ENCODE measurements at places on chromosomes 16 and 17.
A peak's percentile ranks its signal among the peaks of the same experiment; 100 is the strongest.

DNA sequence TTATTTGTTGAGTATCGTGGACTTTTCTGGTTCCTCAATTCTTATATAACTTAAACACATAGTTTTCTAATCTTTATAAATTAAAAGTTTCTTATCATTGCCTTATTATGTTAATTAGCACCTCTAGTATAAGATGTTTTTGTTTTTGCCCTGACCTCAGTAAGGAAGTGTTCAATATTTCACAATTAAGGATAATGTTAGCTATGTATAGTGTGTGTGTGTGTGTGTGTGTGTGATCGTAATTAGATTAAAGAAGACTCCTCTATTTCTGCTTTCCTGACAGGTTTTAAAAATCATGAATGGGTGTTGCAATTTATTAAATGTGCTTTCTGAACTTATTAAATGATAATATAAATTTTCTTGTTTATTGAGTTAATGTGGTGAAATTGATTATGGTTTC, 12.0 kb downstream of the IL21R start:
- no peaks in the 10 kb centered on the region for H3K27me3 ChIP-seq
- no peak for DNase-seq
- H3K4me1 ChIP-seq, result peaks cover 68% of the 10 kb centered on the region

GRCh38 chr16:29912087-29912486, 11.8 kb downstream of the ASPHD1 start:
- no peaks in the 10 kb centered on the region for H3K27me3 ChIP-seq
- H3K27ac ChIP-seq, result no peak overlapping the region
- peaks cover 8% of the 10 kb centered on the region for H3K36me3 ChIP-seq
- no peak overlapping the region for H3K4me3 ChIP-seq
- DNase-seq, result no peak
- no peaks in the 10 kb centered on the region for H3K4me1 ChIP-seq

GRCh38 chr17:55059724-55060123, 91.2 kb downstream of the STXBP4 start:
- H3K27me3 ChIP-seq, result no peaks in the 10 kb centered on the region
- no peaks in the 10 kb centered on the region for H3K36me3 ChIP-seq
- DNase-seq, result no peak
- H3K4me1 ChIP-seq, result no peaks in the 10 kb centered on the region

GRCh38 chr17:71726341-71726740, 394.5 kb upstream of the SOX9 start:
- no peaks in the 10 kb centered on the region for H3K36me3 ChIP-seq
- H3K4me1 ChIP-seq, result no peaks in the 10 kb centered on the region
- no peaks in the 10 kb centered on the region for H3K27me3 ChIP-seq
- no peak overlapping the region for H3K27ac ChIP-seq
- H3K4me3 ChIP-seq, result no peak overlapping the region

DNA sequence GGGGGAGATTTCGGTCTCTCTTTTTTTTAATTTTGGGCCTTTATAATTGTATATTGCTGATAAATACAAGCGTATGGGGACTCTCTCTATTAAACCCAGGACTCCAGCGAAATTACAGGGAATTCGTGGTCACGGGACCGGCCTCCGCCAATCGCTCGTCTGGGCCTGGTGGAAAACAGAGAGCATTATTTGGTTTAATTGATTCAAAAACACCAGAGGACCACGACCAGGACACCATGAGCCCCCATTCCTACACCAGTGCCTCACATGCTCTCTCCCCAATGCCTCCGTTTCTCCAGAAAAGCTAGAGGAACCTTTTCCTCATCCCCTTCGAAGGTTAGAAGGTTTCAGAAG, at the start of gene HOXB2:
Gene HOXB2 (minus strand): TSS at position 88 of the 354 bp plus-strand sequence. CDS start 198 bp downstream, outside the sequence.
- peak within 1 kb of the TSS; percentile 93 for H3K27ac ChIP-seq
- peaks cover 18% of the 10 kb centered on the region for H3K27me3 ChIP-seq
- no peak for DNase-seq
- H3K4me1 ChIP-seq, result peaks cover 46% of the 10 kb centered on the region

DNA sequence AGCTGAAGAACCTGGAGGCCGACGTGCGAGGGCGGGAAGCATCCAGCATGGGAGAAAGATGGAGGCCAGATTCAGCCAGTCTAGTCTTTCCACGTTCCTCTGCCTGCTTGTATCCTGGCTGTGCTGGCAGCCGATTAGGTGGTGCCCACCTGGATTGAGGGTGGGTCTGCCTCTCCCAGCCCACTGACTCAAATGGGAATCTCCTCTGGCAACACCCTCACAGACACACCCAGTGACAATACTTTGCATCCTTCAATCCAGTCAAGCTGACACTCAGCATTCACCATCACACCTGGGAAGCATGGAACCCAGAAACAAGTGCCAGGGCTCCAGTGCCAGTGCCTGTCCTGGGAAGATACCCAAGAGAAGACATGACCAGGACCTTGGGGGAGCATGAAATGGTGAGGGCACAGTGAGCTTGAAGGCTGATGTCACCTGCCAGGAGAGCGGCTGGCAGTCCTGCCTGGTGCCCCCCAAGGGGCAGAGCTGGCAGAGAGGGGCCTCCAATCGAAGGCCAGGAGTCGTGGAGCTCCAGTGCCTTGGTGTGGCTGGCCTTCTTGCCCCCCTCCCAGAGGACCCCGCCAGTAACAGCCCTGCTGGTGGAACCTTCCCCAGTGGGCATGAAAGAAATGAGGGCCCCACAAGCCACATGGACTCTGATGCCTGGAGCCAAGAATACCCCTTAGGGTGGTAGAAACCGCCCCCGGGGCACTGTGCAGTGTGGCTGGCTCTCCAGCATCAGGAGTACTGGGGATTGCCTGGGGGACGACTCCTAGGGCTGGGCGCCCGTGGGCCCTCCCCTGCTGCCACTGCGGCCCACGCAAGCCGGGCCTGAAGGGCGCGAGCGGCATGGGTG, 643 bp upstream of the NPB start:
- H3K36me3 ChIP-seq, result peaks cover 10% of the 10 kb centered on the region
- H3K27me3 ChIP-seq, result peaks cover 10% of the 10 kb centered on the region
- no peak for DNase-seq
- H3K27ac ChIP-seq, result no peak overlapping the region
- peaks cover 4% of the 10 kb centered on the region for H3K4me1 ChIP-seq
- H3K4me3 ChIP-seq, result no peak overlapping the region

Data from activated CD8-positive, alpha-beta memory T cell treated with anti-CD3 and anti-CD28 coated beads, Interleukin-2, amount 10 ng/mL, durations not matched to agents 7 days and 5 days (primary cell).